Body of pancreas (tissue), 4 donors: ENCODE measurements at places on chromosomes 6 and 20. TPM values are rescaled to one million over a fixed set of nuclear protein-coding genes. Genes with fewer than 3 reads are reported as not detected.

SEMG1 gene
- total RNA-seq = not detected

TRIM15 gene
- 0.52 TPM for total RNA-seq

FBXO30 gene
- total RNA-seq = 2.0 TPM

INSM1 gene
- total RNA-seq = 3.4 TPM

CASS4 gene
- total RNA-seq = 0.52 TPM

ARHGAP40 gene
- total RNA-seq = not detected

LRRN4 gene
- total RNA-seq = 10.9 TPM

PLEKHG1 gene
- total RNA-seq = 26.0 TPM

HLA-DQA1 gene
- total RNA-seq = 10.4 TPM
